ENCODE measurements at places on chromosomes 2 and 18. TPM values are rescaled to one million over a fixed set of nuclear protein-coding genes. Genes with fewer than 3 reads are reported as not detected.

The SKA1 gene
- polyA plus RNA-seq = not detected

The ALPI gene
- 0.49 TPM for polyA plus RNA-seq

The RGPD3 gene
- 0.41 TPM for polyA plus RNA-seq

The MRPS9 gene
- 60.9 TPM for polyA plus RNA-seq

The ONECUT2 gene
- polyA plus RNA-seq = 0.02 TPM

The FSHR gene
- not detected for polyA plus RNA-seq

- DNase-seq = no peak
Measured at GRCh38 chr2:237624565-237624964, 2.8 kb upstream of the LRRFIP1 start.

DNA sequence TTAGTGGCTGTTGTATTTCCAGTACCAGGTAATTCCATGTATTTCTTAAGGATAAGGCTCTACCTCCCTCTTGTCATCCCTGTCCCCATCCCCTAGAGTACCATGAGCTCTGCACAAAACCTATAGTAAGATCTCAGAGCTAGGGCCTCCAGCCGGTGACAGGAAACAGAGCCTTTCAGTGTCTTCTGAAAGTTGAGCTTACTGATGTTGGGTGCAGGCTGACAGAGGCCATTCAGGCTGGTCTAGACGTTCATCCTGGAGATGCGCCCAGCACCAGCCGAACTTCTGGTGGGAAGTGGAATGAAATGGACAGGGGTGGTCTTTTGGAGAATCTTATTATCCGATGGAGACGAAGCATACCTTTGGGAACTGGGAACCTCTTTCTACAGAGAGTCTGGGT lies 16.7 kb upstream of the LYPD6B start:
- DNase-seq = no peak

- DNase-seq = no peak
Measured at GRCh38 chr2:129748653-129749052, 230.8 kb upstream of the RAB6C start.

DNA sequence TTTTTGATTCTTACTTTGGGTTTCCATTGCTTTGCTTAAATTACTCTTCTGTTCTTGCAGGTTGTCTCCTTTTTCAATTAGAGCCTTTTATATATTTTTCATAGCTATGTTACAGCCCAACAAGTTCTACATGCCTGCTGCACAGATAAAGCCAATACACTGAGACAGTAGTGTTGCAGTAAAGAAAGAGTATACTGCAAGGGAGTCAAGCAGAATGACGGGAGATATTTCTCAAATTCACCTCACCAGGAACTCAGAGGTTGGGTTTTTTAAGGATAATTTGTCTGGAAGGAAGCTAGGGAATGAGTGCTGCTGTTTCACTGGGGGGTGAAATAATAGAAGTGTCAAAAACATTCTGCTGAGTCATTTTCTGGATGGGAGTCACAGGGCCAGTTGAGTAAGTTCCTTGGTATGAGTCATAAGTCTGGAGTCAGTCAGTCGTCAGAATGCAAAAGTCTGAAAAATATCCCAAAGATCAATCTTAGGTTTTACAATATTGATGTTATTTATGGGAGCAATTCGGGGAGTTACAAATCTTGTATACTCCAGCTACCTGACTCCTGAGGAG lies 193.0 kb upstream of the RGPD4 start:
- no peak for DNase-seq

DNA sequence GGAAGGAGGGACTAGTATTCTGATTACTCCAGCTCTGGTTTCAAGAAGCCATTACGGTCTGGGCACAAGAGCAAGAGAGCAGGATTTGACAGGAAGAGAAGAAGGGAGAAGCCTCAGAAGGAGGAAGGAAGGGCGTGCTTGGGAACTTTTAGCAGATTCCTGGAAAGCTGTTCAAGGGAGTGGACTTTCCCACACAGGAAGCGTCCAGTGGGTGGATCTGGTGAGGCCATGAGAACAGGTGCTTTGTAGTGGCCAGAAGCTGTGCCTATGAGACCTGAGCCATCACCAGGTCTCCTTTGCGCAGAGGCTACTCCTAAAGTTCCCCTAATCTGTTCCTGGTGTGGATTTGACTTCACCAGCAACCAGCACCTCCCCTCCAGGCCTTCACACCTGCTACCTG lies 62.3 kb downstream of the CD226 start:
- DNase-seq = no peak

GRCh38 chr2:182618672-182619079 lies 97.4 kb upstream of the DNAJC10 start:
- no peak for DNase-seq

DNA sequence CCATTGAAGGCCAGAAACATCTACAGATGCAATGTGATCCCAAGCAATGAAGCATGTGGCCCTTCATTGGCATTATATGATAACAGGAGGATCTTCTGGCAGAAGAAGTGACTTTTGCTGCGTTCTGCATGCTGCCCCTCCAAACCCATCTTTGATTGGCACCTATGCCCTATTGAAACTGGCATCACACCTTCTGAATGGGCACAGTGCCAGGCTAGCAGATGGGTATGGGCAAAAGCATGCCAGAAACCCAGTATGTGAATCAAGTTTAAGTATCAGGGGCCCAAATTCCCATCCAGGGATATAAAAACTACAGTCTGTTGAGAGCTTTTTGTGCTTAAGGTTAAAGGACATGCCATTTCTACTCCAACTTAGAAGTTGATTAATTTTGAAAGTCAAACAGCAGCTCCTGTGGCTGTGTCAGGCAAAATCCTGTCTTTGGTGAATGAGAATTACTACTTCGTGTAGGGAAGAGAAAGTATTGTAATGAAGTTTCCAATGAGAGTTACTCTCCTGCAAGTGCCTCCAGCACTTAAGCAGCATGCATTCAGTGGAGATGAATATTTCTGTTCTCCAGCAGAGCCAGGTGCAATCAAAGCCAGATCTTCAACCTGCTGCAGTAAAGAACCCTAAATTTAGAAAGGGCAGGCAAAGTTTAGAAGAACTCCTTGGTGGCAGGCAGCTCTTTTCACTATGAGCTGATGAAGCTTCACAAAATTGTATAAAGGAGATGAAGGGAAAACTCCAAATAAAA lies 8.6 kb downstream of the VRK2 start:
- no peak for DNase-seq

GRCh38 chr2:207845202-207845864 lies 75.6 kb upstream of the FZD5 start:
- no peak for DNase-seq

DNA sequence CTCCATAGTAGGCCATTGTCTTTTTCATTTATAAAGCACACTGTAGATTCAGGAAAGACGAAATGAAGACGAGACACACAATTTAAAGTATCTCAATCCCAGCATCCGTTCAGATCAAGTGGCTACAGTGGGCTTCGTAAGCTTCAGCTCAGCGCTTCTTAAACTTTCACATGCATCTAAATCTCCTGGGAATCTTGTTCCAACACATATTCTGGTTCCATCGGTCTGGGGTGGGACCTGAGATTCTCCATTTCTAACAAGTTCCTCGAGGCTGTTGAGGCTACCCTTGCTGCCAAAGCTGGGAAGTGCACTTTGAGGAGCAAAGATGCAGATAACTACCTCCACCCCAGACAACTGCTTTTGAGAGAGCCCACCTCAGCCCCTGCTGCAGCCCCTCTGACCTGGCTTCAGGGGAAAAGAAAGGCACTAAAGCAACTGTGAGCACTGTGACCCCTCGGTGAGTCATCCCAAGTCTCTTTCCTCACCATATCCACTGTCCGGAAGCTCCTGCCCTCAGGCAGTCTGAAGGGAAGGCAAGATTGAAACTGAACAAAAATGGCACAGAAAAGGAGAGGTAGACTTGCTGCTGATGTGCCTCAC lies 201.1 kb upstream of the FBXO11 start:
- DNase-seq = no peak

All from kidney (tissue), 22 donors.